ENCODE measurements at places on chromosomes 5 and 9. TPM values are rescaled to one million over a fixed set of nuclear protein-coding genes. Genes with fewer than 3 reads are reported as not detected.

DOCK8 gene
- polyA plus RNA-seq: 8.2 TPM

HMCN2 gene
- 7.5 TPM for polyA plus RNA-seq

SLCO6A1 gene
- polyA plus RNA-seq: 0.40 TPM

OR2K2 gene
- polyA plus RNA-seq: not detected

GLIPR2 gene
- 94.7 TPM for polyA plus RNA-seq

EPB41L4B gene
- polyA plus RNA-seq: 14.2 TPM
